Thymus (tissue), 14 donors: ENCODE measurements at places on chromosomes 16 and 17. TPM values are rescaled to one million over a fixed set of nuclear protein-coding genes. Genes with fewer than 3 reads are reported as not detected.

Gene EMP2
- total RNA-seq: 4.8 TPM

GRCh38 chr17:80998118-80998747 is 6.6 kb downstream of the CHMP6 start:
- no peak for DNase-seq

DNA sequence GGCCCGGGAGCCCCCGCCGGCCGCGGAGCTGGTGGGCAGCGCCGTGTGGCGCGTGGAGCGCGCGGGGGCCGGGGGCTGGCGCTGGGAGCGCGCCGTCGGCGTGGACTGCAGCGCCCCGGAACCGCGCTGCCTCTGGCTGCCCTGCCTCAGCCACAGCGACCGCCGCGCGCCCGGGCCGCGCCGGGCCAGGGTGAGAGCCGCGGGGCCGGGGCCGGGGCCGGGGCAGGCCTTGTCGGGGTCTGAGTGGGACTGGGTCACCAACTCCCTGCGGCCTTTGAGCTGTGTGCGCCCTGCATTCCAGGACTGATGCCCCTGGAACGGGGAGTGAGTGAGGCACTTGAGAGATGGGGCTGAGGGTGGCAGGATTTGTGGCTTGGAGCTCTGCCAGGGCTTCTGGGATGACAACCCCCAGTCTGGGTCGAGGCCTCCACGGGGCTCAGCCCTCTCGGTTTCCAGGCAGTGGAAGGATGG is 25.7 kb downstream of the ARHGAP23 start:
- no peak for DNase-seq

DNA sequence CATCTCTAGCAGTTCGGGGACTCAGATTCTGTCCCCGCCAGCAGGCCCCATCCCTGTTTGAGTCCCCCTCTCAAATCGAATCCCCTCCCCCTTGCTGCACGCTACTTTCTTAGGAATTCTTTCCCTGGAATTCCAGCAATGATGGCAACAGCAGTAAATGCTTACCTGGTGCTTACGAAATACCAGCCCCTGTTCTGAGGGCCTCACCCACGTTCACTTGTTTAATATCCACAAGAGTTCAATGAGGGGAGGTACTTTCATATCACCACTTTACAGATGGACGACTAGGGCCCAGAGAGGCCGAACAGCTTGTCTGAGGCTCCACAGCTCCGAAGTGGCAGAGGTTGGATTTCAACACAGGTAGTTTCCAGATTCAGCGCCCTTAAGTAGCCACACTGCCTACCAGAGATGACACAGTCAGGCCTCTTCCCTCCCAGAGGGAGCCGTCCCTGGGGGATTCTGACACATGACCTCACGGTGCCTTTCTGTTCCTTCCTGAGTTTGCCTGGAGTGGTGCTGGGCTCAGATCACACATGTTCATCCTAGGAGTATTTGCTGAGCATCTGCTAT is 120.7 kb upstream of the GSE1 start:
- DNase-seq: no peak

- no peak for DNase-seq
Measured at GRCh38 chr17:32912218-32912897, 15.6 kb upstream of the TMEM98 start.

- DNase-seq: peak; percentile 40
Measured at GRCh38 chr16:49556606-49557446, 183.2 kb downstream of the C16orf78 start.

DNA sequence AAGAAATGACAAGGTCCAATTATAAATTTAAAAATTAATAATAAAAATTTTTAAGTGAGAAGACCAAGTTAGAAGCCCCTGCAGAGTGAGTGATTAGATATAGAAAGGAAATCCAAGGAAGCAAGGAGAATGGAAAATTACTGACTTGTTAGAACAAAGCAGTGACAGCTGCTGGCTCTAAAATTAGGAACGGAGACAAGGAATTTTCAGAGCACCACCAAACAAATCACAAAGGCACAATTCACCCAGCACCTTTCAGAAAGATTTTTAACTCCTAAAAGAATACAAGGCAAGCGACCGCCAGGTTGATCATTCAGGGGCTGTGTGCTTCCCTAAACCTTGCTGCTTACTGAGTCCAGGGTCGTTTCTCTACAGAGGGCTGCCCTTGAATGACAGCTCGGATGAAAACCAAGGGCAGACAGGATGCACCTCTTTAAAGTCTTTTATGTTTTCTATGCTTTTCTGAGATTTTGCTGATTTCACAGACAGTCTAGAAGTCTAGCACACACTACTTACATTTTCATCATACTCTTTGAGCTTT is 45.4 kb upstream of the GINS3 start:
- DNase-seq: no peak
